Glutamatergic neuron (in vitro differentiated cells): ENCODE measurements at places on chromosomes 3 and 15. TPM values are rescaled to one million over a fixed set of nuclear protein-coding genes. Genes with fewer than 3 reads are reported as not detected.

MESP2 gene
- total RNA-seq = not detected

CASR gene
- not detected for total RNA-seq

BDH1 gene
- total RNA-seq = 19.4 TPM

STRC gene
- 1.4 TPM for total RNA-seq

MINAR1 gene
- total RNA-seq = 8.5 TPM

GPR15 gene
- total RNA-seq = not detected

SGO1 gene
- total RNA-seq = 5.0 TPM

C2CD4A gene
- total RNA-seq = 0.20 TPM

MEIS2 gene
- 6.0 TPM for total RNA-seq

PLXND1 gene
- total RNA-seq = 72.2 TPM

PSTPIP1 gene
- 12.4 TPM for total RNA-seq

SETD5 gene
- total RNA-seq = 337 TPM

CYP1A2 gene
- total RNA-seq = not detected

KLF15 gene
- total RNA-seq = 0.74 TPM

SPINK8 gene
- total RNA-seq = not detected

GOLGA6B gene
- not detected for total RNA-seq

KBTBD8 gene
- total RNA-seq = 8.6 TPM

KLHL25 gene
- total RNA-seq = 45.1 TPM

CYP1A1 gene
- 0.27 TPM for total RNA-seq

FEM1B gene
- 69.6 TPM for total RNA-seq

SAMMSON gene
- not detected for total RNA-seq

SNTN gene
- total RNA-seq = not detected

OR5K2 gene
- total RNA-seq = not detected

CACNA1D gene
- total RNA-seq = 5.0 TPM

CLRN1 gene
- not detected for total RNA-seq

DNAH12 gene
- 0.22 TPM for total RNA-seq

RPN1 gene
- 121 TPM for total RNA-seq

TNIK gene
- total RNA-seq = 1.5 TPM

CLDN18 gene
- not detected for total RNA-seq

CLSTN2 gene
- total RNA-seq = 3.1 TPM

GPR149 gene
- 0.25 TPM for total RNA-seq

LMAN1L gene
- not detected for total RNA-seq

VWA5B2 gene
- 56.5 TPM for total RNA-seq

CCDC71 gene
- total RNA-seq = 22.1 TPM

ZNF385D gene
- 42.9 TPM for total RNA-seq

TEX55 gene
- total RNA-seq = not detected

PROS1 gene
- total RNA-seq = 4.9 TPM

PLSCR2 gene
- total RNA-seq = not detected
